ENCODE measurements at places on chromosomes 3 and 15.

- no peak for DNase-seq
Observed at GRCh38 chr15:86059851-86060250, 19.8 kb upstream of the AGBL1 start.

DNA sequence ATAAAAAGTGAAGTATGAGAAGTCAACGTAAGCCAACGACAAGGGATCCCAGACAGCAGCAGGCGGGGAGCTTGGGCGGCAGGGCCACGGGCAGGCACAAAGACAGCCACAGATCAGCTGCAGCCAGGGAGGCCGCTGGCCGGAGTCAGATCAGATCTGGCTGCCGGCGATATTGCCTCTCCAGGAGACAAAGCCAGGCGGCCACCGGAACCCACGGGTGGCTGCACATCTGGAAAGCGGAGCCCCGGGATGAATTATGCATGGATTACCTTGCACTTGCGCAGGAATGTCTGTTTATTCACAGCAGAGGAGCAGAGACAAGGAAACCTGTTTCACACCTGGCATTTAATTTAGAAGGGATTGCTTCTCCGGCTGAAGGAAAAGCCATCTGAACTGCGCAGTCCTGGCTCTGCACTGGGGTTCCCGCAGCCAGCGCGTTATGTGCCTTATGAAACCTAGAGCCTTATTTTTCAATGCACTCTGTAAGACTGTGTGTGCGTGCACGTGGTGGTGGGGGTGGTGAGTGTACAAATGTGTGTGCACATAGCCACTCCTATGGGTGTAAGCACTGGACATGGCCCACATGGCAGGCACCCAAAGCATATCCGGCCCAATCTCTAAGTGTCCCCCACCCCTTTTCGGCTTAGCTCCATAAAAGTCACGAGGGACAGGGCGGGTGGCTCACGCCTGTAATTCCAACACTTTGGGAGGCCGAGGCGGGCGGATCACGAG, 427.8 kb upstream of the MCTP2 start:
- DNase-seq = peak; percentile 83

DNA sequence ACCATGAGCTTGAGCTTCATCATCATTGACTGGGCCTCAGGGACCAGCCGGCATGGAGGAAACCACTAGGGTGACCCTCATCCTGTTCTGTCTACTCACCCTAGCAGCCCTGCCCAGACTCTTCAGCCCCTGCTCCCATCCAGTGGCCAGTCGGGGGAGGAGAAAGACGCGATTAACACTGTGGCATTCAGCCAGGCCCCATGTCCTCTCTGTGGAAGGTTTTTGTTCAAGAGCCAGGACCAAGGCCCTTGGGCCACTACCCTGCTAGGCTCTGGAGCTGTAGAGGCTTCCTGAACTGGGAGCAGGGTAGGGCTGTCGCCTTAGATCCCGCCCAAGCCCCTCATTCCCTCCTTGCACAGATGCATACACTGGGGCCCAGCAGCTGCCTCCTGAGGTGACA, 15.0 kb downstream of the SLC38A3 start:
- DNase-seq = no peak

- no peak for DNase-seq
Observed at GRCh38 chr3:86234506-86235254, 756.3 kb downstream of the VGLL3 start.

DNA sequence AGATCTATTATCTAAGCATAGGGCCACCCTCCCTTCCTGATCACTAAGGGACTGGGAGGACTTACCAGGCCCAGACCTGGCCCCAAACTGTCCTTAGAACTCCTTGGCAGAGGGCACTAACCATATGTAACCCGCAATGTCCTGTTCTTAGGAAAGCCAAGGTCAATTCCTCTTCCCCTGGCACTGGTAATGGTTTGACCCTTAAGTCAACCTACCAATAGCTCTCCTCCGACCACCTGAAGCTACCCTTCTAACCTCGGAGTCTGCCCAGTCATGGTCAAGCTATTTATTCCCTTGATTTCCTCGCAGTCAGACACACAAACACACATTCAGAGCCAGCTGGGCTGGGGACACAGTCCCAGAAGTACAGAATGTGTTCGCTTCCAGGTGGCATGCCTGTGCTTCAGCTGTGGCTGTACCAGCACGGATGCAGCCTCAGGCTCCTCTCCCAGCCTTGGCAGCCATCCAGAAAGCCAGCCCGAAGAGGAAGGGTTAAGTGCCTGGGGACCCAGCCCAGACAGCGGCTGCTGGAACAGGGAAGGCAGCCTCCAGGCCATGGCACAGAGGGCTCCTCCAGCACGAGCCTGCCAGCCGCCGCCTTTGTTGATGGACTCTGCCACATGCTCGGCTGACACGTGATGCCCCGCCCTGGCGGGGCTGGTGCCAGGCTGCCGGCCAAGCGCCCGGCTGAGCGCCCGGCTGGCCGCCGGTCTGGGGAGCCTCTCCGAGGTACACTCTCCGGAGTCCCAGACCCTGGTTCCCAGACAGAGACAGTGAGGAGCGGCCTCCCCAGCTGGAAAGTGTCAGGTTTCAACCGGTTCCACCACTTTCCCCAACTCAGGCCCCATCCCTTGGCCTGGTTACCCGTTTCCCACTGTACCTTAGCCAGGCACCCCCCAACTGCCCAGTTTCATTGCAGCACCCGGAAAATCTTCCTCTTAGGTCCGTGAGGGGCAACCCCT, 5.5 kb downstream of the BMF start:
- DNase-seq = peak; percentile 91

DNA sequence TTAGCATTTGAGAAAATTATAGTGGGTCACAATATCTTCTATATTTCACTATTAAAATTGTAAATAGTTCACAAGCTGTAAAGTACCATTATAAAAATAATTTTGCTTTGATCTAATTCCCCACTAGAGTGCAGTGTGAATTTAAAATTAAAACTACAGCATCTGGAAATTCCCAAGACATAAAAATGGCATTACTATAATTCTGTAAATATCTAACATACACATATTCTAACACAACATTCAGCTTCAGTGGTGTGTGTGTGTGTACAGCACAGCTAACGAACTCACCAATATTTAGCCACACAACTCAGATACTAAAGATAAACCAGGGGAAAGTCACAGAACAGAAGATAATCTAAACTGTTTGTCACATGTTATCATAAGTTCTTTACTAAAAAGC, 424.9 kb upstream of the ZNF385D start:
- no peak for DNase-seq

DNA sequence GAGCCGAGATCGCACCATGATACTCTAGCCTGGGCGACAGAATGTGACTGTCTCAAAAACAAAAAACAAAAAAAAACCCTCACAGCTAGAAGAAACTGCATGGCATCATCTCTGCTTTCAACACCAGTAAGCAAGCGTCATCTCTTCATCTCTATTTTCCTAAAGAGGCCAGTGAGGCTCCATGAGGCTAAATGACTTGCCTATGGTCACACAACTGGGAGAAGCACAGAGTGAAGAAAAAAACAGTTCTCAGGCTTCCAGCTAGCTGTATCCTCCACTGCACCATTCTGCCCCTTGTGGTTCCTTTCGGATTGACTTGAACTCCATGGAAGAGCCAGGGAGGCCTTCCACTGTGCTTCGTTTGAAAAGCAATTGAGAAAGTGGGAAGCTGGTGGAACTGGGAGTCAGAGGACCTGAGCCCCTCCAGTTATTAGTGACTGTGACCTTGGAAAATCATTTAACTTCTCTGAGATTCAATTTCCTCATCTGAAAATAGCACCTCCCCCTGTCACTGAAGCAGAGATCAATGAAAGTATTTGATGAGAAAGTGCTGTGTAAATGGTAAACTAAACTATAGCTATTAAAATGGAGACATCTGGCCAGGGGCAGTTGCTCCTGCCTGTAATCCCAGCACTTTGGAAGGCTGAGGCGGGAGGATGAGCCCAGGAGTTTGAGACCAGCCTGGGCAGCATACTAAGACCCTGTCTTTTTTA, 32.1 kb upstream of the DENND4A start:
- no peak for DNase-seq

DNA sequence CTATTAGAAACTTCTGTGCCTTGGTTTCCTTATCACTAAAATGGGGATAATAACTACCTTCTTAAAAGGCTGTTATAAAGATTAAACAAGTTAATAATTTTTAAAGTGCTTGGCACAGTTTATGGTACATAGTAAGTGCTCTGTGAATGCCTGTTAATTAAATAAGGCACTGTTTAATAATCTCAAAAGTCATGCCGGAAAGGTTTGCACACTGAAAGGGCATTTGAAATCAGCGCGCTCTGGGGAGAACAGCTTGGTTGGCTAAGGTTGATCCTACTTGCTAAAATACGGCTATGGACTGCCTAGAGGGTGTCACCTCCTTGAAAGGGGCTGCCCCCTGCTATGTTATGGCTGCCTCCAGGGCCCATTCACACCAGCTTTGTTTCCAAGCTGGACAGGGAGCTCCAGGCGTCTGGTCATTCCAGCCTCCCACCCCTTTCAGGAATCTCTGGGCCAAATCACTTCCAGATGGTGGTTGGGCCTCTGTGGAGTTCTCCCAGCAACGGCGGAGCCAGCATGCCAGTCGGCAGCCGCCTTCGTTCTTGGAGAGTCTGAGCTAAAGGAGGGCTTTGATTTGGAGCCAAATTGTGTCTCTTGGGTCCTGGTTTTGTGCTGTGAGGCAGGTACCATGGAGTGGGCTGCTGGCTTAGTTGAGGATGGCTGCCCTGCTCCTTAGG, 5.9 kb downstream of the FLNB start:
- DNase-seq = peak; percentile 78

DNA sequence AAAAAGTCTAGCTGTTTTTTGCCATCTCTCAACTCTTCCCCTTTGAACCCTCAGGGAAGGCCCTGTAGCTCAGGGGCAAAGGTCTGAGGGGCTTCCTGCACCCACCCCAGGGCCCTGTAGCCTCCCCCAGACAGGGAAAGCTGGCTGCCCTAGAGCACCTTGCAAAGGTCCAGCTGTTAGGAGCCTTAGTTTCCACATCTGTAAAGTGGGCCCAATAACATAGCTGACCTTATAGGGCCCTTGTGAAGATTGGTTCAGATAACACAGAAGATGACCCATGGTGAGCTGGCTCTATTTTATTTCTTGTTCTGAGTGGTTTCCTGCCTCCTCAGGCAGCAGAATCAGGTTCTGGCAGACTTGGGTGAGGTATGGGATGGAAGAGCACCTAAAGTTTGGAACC, 55.2 kb upstream of the SMAD6 start:
- DNase-seq = no peak

GRCh38 chr3:157429708-157430107, 6.9 kb upstream of the PTX3 start:
- no peak for DNase-seq
